ENCODE measurements at places on chromosomes 2 and 18.

- DNase-seq, result no peak
These were observed 4.3 kb downstream of the SIX3 start for GRCh38 chr2:44945676-44946371.

- no peak for DNase-seq
These were observed 29.6 kb downstream of the LHCGR start for GRCh38 chr2:48725696-48726494.

DNA sequence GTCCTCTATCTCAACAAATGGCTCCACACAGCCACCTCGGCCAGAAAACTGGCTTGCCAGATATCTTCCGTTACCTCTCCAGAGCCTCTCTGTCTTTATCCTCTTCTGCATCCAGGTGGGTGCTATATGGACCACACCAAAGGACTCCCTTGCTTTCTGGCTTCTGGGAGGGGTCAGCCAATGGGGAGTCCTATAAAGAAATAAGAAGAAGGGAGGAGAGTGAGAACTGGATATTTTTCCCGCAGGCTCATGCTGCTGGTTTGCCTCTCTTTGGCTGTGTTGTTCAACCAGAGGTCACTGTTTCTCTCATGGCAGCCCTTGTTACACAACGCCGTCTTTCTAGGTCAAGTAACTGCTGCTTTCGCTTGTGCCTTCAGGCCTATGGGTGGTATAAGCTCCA lies 72.7 kb downstream of the POLE4 start:
- no peak for DNase-seq

DNA sequence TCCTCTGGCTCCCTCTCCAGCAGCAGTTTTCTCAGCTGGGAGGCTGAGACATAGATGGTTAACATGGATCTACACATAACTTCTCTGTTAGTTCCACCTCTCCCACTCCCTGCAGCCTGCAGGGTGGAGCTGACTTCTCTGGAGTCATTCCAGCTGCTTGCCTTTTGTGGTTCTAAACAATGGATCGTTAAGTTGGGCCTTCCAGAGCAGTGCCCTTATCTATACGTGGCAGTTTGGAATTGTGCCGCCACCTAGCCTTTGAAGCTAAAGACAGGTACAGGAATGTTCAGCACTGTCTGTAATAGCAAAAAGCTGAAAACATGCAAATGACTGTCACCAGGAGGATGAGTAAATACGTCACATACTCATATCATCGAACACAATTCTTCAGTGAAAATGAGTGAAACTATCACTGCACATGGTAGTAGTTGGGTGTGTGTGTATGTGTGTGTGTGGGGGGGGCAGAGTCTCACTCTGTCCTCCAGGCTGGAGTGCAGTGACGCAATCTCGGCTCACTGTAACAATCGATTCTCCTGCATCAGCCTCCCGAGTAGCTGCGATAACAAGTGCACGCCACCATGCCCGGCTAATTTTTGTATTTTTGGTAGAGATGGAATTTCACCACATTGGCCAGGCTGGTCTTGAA lies 50.3 kb downstream of the SH2D6 start:
- DNase-seq, result no peak

DNA sequence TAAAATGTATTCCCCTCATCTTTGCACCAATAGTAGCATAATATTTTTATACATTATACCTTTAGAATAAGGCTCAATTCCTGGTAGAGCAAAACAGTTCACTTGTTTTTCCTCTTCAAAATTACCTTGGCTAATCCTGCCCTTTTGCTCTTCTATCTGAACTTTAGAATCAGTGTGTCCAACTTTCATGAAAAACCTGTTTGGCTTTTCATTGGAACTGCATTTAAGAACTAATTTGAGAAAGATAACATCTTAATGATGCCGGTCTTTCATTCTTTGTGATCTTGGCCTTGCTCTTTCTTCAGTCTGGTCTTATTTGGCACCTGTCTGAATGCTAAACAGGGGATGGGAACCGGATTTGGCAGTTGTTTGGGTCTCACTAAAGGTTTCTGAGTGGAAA lies 112.9 kb upstream of the CD302 start:
- DNase-seq, result no peak

DNA sequence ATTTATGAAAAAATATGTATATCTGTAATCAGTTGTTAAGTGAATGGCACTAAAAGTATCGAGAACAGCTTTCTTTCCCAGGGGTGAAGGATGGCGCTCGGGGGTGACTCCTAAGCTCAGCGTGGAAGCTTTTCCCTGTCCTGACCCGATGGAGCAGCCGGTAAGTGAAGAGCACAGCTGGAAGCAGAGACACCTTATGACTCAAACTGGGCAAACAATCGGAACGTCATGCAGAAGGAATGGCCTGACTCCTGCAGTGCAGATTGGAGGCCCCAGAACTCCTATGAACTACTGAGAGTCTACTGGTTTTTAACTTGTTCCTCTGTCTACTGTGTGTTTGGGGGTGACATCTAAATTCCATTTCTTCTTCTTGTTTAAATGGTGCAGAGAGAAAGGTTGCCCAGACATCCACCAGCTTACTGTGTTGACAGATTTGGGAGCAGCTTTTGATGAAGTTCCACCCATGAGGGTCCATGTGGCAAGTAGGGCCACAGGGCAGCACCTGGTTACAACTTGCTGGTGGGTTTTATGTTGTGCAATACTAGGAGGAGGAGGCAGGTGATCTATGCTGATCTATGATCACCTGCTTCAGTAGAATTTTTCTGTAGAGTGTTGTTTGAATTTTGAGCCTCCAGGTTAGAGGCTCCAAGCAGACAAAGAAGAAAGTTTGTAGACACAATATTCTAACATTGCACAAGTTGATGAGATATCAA lies 52.8 kb upstream of the TMEM182 start:
- DNase-seq, result no peak

DNA sequence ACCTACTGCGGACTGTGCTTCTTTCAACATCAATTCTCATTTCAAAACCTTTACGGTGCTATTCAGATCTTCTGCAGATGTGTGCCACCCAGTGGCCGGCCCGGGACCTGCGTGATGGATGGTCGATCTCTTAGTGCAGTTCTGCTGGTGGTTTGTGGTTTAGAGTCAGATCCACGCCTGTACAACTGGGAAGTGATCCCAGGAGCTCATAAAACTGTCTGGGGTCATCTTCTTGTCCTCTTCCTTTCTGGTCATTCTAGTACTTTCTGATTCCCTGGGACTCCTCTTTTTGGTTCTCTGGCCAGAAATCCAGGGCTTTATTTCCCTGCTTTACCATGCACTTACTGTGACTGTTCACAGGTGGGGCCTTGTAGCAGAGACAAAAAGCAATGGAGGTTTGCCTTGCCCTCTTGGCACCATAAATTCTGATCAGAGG lies 15.8 kb upstream of the SELENOI start:
- DNase-seq, result peak; percentile 47

DNA sequence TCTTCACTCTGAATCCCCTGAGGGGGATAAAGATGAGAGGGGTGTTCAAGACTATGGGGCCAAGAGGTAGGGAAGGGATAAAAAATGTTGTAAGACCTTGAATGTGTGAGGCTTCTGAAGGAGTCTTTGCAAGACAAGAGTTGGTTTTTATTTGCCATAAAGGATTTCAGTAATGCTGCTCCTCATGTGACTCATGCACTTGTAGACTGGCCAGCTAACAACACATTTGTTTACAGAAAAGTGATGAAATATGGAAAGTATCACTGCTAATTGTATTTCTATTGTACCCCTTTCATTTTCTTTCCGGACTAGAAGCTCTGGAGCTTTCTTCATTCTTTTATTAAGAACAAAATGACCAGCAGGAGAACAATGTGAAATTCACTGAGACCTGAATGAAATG lies 782.1 kb downstream of the EPHA4 start:
- DNase-seq, result no peak

DNA sequence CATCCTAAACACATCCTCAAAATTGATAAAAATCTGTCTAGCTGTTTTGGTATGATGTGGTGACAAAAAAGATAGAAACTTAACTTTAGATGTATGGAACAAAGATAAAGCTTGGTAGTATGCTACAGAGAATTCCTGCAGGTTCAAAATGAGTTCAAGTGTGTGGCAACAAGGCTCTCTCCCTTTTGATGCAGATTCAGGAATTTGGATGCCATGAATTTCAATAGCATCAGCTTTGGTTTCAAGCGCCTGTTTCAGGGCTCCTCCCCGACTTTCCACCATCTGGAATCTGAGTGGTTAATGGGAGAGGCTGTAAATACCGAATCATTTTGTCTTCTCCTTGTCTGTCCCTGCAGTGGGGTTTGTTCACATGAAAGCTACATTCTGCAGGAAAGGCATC lies 180.6 kb downstream of the MTX2 start:
- no peak for DNase-seq

GRCh38 chr2:185833864-185834263 lies 95.3 kb downstream of the FSIP2 start:
- no peak for DNase-seq

GRCh38 chr2:240347949-240348500 lies 87.4 kb upstream of the GPC1 start:
- no peak for DNase-seq

- DNase-seq, result no peak
These were observed 171.3 kb downstream of the DNAH6 start for GRCh38 chr2:84687498-84688149.

DNA sequence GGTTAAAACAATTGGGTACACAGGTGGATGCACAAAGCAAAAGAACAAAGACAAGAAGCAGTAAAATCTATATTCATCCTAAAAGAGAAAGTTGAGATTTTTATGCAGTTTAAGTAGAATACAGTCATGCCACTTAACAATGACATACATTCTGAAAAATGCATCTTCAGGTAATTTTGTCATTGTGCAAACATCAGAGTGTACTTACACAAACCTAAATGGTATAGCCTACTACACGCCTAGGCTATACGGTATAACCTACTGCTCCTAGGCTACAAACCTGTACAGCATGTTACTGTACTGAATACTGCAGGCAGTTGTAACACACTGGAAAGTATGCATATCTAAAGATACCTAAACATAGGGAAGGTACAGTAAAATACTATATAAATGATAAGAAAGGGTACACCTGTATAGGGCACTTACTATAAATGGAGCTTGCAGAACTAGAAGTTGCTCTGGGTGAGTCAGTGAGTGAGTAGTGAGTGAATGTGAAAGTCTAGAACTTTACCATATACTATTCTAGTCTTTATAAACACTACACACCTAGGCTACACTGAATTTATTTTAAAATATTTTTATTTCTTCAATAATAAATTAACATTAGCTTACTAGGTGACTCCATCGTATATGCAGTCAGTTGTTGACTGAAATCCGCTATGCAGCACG lies 132.9 kb downstream of the BARD1 start:
- DNase-seq, result no peak

GRCh38 chr2:3296182-3296972 lies 81.2 kb downstream of the EIPR1 start:
- DNase-seq, result no peak

- no peak for DNase-seq
These were observed 164.4 kb downstream of the PDE11A start for GRCh38 chr2:177908182-177908581.

DNA sequence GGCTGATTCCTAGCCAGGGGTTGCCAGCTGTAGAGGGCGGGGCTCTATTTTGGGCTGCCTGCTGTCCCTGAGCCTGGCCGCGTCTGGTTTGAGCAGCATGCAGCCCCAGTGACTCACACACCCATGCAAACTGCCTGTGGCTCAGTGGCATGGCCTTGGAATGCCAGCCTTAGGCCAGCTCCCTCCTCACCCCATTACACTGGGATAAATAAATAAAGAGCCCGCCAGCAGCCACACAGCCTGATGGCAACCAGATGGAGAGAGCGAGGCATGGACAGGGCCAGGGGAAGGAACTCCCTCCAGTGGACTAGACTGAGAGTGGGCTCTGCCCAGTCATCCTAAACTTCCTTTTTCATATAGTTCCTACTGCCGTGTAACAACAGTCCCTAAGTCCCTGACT lies 18.3 kb downstream of the NHEJ1 start:
- DNase-seq, result no peak

- no peak for DNase-seq
These were observed 117.6 kb downstream of the POLE4 start for GRCh38 chr2:75076088-75076487.

GRCh38 chr2:105329561-105330495 lies at the start of gene TGFBRAP1:
TGFBRAP1 (minus strand) TSS chr2:105329735; CDS start chr2:105308301, 21,434 bp downstream.
- no peak for DNase-seq

GRCh38 chr2:197453914-197454398 lies 604 bp downstream of the COQ10B start:
- DNase-seq, result no peak

- DNase-seq, result no peak
These were observed 386.6 kb downstream of the NRXN1 start for GRCh38 chr2:50645346-50645745.

- DNase-seq, result no peak
These were observed 66.3 kb downstream of the EIF5B start for GRCh38 chr2:99403524-99403923.

GRCh38 chr18:58110398-58110797 lies 66.4 kb downstream of the NEDD4L start:
- no peak for DNase-seq

- no peak for DNase-seq
These were observed 16.2 kb upstream of the GPC1 start for GRCh38 chr2:240419271-240419670.

All from fibroblast of skin of left quadriceps (primary cell).